Activated CD8-positive, alpha-beta memory T cell treated with anti-CD3 and anti-CD28 coated beads for 24 hours (primary cell): ENCODE measurements at places on chromosomes 13 and 19.
A peak's percentile ranks its signal among the peaks of the same experiment; 100 is the strongest.

DNA sequence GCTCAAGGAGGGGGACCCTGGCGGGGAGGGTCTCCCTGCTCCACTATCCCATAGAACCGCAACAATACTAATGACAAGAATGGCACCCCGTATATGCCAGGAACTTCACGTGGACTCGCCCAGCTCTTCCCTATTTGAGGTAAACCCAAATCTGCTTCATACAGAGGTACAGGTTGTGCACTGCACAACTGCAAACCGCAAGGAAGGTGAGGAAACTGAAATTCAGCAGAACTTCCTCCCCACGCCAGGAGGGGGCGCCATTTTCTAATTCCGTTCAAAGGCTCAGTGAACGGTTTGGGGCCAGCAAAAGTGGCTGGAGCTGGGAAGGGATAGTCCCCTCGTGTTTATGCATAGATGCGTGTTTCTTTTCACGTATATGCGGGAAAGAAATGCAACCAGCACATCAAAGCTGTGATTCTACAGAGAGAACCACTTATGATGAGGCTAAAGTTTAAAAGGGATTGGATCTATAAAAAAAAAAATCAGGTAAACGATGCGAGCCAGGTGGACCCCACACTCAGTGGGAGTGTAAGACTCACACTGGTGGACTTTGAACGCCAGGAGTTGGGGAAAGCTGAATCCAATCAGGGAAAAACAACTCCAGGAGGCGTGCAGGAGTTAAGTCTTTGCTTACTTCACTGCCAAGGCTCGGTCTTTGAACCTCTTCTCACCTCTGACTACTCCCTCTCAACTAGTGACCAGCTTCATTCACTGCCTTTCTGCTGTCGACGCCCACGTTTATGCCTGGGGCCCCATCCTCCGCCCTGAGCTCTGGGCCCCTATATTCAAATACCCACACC, 20.3 kb downstream of the C19orf81 start:
- peak; percentile 79 for DNase-seq

- DNase-seq, result peak; percentile 84
Measured at GRCh38 chr19:1000095-1000494, at the start of gene GRIN3B. TSS of gene GRIN3B (plus strand) at chr19:1000419. CDS start at chr19:1000438, 19 bp downstream.

DNA sequence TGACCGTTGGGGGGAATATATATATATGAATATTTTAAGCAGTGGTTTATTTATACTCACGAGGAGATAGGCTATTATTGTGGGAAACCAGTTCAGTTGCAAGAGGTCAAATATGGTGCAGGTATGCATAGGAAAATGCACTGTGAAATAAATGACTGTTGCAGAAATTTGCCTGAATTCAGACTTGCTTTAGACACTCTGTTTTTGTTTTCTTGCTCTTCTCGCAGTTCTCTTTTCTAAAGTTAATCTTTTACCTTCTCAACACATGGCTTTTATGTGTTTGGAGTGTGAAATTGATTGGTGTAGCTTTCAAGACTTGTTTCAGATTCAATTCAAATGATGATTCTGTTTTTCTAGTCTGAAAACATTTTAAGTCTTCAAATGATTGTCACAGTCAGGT, 109.7 kb downstream of the LRCH1 start:
- DNase-seq, result no peak

DNA sequence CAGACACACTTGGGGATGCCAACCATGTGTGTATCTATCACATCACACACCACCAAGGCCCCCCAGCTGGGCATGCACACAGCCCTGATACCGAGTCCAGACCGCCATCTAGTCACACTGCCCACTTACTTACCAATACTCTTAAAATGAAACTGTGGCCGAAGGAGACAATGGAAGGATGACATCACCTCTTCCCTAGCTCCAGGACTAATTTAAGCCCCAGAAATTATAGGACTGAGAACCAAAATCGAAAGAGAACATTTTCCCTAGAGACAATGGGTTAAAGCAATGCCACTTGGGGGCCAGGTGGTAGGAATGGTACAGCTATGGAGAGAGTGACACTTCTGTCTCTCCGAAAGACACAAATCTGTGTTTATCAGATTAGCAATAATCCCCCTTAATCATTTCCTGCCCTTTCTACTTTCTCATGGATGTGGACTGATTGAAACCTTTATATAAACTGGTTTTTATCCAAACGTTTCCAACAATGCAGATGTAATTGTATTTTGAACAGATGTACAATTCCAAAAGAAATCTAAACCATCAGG, 663 bp upstream of the GGACT start:
- no peak for DNase-seq

DNA sequence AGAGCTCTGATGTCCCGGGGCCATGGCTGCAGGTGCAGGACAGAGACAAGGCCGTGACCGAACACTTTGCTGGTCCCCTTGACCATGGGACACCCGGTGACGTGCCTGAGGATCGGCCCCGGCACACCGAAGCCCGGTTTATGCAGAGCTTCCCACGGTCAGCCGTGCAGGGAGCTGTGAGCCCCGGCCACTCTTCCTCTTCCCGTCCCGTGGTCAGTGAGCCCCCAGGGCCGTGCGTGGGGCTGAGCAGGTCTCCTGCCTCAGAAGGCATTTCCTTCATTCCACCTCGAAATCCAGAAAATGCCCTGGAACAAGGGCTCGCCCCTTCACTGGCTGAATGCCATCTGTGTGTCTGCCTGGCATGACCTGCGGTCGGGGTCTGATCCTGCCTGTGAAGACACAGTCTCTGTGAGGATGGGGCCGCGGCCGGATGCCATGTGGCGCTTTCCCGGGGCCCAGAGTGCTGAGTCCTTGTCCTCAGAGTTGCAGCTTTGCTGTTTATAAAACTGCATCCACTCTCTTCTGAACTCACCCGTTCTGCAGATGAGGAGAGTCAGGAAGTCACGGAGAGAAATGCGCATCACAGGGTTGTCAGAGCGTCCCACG, 16.9 kb downstream of the MCF2L start:
- DNase-seq, result no peak

- no peak for DNase-seq
Measured at GRCh38 chr13:92873029-92873428, 353.6 kb upstream of the GPC6 start.

GRCh38 chr19:23986623-23987022, 71.9 kb downstream of the ZNF726 start:
- no peak for DNase-seq

GRCh38 chr19:633786-634639, 676 bp upstream of the POLRMT start:
- no peak for DNase-seq

- DNase-seq, result no peak
Measured at GRCh38 chr13:53105477-53105876, 76.9 kb downstream of the OLFM4 start.

DNA sequence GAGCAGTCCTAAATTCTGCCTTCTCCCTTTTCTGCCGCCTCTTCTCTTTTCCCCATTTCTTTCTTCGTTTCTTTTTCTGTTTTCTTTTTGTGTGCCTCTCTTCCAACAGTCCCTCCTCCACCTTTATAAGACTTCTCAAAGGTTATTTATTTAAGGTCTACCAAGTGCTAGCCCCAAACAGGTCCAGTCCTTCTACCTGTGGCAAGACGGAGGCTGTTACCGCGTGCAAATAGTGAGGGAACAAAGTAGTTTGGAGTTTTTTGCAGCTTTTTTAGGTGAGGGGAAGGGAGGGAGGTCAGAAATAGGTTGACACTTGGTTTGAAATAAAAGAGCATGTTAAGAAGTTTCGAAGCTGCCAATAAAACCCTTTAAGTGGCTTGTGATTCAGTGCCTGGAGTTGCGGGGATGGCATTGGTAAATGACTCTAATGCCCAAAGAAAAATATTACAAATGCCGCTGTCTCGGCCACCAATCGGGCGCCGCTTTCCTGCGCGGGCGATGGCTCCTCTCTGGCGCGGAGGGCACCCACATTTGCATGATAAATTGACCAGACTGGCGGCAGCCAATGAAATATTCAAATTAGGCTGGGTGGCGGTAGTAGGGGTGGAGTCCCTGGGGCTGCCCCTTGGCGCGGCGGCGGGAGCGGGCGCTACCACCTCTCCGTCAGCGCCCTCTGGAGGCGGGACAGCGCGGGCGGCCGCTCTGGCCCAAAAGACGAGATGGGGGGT, 7.5 kb upstream of the TSHZ3 start:
- DNase-seq, result peak; percentile 83

GRCh38 chr13:72890546-72890945, 108.6 kb downstream of the PIBF1 start:
- no peak for DNase-seq

- DNase-seq, result no peak
Measured at GRCh38 chr13:69101841-69102240, 1005.8 kb upstream of the ATXN8OS start.

DNA sequence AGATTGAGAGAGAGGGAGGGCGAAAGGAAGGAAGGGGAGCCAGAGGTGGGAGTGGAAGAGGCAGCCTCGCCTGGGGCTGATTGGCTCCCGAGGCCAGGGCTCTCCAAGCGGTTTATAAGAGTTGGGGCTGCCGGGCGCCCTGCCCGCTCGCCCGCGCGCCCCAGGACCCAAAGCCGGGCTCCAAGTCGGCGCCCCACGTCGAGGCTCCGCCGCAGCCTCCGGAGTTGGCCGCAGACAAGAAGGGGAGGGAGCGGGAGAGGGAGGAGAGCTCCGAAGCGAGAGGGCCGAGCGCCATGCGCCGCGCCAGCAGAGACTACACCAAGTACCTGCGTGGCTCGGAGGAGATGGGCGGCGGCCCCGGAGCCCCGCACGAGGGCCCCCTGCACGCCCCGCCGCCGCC, at the start of gene TNFSF11:
Gene TNFSF11 (plus strand): TSS at position 142 of the 400 bp plus-strand sequence. CDS start 152 bp downstream, at position 294.
- peak; percentile 66 for DNase-seq

DNA sequence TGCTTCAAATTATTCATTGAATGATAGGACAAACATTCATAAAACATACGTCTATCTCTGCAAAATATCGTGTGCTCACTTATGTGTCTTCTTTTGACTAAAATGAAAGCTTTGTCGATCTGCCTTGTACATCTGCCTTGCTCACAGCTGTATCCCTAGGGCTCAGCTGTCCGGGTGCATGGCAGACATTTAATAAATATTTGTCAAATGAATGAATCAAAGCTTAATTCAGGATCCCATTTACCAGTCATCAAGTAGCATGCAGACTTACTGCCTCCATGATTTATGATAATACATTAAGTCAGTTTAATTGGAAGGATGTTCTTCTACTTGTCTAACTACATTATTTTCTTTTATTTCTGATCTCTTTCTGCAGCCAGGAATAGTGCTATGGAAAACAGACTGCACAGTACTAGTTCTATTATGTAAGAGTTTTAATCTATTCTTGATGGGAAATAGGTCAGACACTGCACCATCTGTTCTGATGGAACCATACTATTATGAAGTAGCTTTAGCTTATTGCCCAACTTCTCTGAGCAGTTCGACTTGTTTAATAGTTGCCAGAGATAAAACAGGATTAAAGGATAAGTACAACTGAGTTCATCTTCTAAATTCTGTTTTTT, 13.2 kb downstream of the SLC46A3 start:
- DNase-seq, result no peak

DNA sequence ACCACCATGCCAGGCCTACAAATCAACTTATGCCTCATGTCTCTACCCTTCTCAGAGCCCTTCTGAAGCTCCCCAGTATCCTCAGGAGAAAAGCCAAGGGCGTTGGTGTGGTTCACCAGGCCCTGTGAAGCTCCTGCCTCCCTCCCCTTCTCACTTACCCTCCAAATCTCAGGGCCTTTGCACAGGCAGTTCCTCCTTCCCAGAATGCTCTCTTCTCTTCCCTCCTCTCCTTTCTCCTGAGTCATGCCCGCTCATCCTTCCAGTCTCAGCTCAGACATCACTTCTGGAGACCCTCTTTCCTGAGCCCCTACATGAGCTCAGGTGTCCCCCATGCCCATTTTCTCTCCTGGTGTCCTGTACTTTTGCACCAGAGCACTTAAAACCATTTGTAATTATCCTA, 20.5 kb downstream of the HIF3A start:
- DNase-seq, result no peak

GRCh38 chr13:90623318-90624011, 724.0 kb upstream of the MIR17HG start:
- no peak for DNase-seq

- no peak for DNase-seq
Measured at GRCh38 chr19:18637673-18638630, 1.1 kb downstream of the KLHL26 start.

GRCh38 chr13:94542917-94543316, 53.0 kb downstream of the TGDS start:
- DNase-seq, result no peak

DNA sequence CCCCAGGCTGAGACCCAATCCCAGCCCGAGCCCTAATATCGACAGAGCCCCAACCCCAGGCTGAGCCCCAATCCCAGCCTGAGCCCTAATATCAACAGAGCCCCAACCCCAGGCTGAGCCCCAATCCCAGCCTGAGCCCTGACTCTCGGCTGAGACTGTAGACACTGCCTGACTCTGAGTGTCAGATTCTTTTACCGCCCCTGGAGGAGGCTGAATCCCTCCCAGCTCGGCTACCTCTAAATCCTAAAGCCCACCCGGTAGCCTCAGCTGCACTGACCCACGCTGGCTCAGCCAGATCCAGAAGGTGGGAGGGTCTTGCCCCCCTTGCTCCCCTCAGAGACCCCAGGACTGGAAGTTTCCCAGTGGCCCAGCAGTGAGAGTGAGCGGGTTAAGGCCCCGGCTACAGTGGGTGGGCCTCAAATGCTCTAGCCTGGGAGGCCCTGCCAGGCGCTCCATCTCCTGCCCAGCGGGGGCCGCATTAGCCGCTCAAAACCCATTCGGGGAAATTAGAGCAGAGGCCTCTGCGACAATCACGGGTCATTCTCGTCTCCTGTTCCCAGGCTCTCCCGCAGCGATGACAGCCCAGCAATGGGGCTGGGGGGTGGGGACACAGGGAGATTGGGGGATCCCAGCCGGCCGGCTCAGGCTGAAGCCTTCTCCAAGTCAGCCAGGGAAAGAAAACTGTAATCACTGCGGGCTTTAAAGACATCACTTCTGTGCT, 43.8 kb downstream of the ZNRF4 start:
- DNase-seq, result no peak

DNA sequence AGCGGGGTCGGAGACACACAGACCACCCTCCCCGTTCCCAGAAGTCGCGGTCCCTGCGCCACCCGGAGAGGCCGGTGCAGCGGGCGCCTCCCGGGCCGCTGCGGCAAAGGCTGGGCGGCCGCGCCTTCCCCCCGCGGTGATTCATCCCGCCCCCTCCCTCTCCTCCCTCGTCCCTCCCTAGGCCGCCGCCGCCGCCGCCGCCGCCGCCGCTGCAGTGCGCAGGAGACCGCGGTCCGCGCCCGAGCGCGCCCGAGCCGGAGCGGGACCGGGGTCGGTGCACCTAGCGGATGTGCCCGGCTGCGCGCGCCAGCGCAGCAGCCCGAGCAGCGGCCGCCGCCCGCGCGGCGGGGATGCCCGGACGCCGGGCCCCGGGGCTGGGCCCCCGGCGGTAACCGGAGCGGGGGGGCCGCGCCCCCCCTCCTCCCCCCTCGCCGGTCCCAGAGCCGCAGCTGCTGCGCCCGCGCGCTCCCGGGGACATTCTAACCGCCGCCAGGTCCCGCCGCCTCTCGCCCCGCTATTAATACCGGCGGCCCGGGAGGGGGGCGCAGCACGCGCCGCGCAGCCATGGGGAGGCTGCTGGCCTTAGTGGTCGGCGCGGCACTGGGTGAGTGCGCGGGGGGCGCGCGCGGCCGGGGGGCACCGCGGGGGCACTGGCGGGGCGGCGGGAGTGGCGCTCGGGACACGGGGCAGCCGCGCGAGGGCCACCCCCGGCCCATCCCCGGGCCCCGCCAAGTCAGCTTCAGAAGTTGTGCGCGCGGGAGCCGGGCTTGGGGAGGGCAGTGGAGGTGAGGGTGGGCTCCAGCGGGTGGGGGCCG, at the start of gene SCN1B:
Gene SCN1B (plus strand): TSS at position 214 of the 815 bp plus-strand sequence. CDS start 351 bp downstream, at position 565.
- DNase-seq, result peak; percentile 83
